Body of pancreas (tissue), 4 donors: ENCODE measurements at places on chromosomes 11 and 22.

GRCh38 chr11:131817687-131818188, 447.3 kb downstream of the NTM start:
- no peak overlapping the region for H3K27ac ChIP-seq
- no peaks in the 10 kb centered on the region for H3K36me3 ChIP-seq
- DNase-seq, result no peak
- H3K4me3 ChIP-seq, result no peak overlapping the region
- H3K4me1 ChIP-seq, result no peaks in the 10 kb centered on the region

- no peak overlapping the region for H3K4me3 ChIP-seq
- H3K27ac ChIP-seq, result no peak overlapping the region
- no peaks in the 10 kb centered on the region for H3K36me3 ChIP-seq
- no peaks in the 10 kb centered on the region for H3K4me1 ChIP-seq
These were observed 145.9 kb upstream of the PITPNB start for GRCh38 chr22:28064920-28065319.

- no peaks in the 10 kb centered on the region for H3K36me3 ChIP-seq
- H3K4me1 ChIP-seq, result peaks cover 39% of the 10 kb centered on the region
These were observed 116.6 kb downstream of the PLEKHA7 start for GRCh38 chr11:16897470-16898061.

DNA sequence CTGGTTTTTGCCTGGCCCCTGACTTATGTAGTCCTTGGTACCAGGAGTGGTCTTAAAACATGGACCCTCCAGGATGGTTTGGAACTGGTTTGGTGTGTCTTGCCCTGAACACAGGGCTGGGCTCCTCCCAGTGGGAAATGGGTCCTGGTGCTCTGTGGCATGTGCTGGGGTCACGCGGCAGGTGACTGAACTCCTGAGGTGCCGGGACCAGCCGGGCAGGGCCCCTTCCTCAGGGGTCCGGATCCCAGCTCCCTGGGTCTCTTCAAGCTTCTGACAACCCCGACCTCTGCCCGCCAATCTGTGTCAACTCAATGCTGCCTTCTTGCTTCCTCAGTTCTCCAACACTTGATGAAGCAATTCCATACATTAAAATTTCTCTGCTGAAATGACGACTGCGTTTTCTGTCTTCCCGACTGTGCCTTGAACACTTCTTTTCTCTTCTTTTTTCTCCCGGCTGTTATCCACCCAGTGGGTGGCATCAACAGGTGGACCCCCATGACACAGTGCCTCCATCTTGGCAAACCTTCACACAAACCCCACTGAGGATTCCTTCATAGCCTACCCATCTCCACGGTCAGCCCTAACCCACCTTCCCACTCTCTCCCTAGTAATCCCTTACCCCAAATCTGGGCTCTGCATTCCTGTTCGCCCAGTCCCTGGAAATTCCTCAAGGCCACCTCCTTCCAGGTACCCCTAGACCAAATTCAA, 4.4 kb downstream of the IFT27 start:
- peaks cover 10% of the 10 kb centered on the region for H3K4me1 ChIP-seq
- no peak overlapping the region for H3K27ac ChIP-seq
- H3K27me3 ChIP-seq, result no peaks in the 10 kb centered on the region
- H3K4me3 ChIP-seq, result no peak overlapping the region
- DNase-seq, result no peak
- no peaks in the 10 kb centered on the region for H3K36me3 ChIP-seq

- H3K27ac ChIP-seq, result peak overlapping the region; percentile 98
- peak; percentile 96 for DNase-seq
- H3K36me3 ChIP-seq, result no peaks in the 10 kb centered on the region
These were observed 678 bp upstream of the ZFP91 start for GRCh38 chr11:58578136-58578634.

DNA sequence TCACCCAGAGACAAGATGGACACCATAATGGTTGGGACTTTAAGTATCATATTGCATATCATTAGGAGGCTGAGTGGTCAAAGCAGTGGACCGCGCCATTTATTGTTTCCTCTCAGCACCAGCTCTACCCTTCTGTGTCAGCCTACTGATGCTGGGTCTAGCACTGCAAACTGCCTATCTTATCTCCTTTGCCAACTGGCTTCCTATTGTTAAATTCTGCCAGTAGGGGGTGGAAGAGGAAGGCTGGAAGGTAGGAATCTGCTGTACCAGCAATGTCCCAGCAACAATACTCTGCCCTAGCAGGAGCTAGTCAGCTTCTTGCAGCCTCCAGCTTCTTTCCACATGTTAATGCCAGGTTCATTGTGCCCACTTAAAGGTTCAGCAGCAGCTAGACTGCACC, 367.1 kb upstream of the PDGFD start:
- H3K4me3 ChIP-seq, result no peak overlapping the region
- no peaks in the 10 kb centered on the region for H3K4me1 ChIP-seq
- H3K27ac ChIP-seq, result no peak overlapping the region
- no peak for DNase-seq
- H3K27me3 ChIP-seq, result no peaks in the 10 kb centered on the region
- H3K36me3 ChIP-seq, result no peaks in the 10 kb centered on the region

- H3K36me3 ChIP-seq, result no peaks in the 10 kb centered on the region
- no peaks in the 10 kb centered on the region for H3K27me3 ChIP-seq
- no peaks in the 10 kb centered on the region for H3K4me1 ChIP-seq
- no peak overlapping the region for H3K27ac ChIP-seq
- no peak for DNase-seq
These were observed 109.8 kb downstream of the CCDC34 start for GRCh38 chr11:27253224-27253623.

DNA sequence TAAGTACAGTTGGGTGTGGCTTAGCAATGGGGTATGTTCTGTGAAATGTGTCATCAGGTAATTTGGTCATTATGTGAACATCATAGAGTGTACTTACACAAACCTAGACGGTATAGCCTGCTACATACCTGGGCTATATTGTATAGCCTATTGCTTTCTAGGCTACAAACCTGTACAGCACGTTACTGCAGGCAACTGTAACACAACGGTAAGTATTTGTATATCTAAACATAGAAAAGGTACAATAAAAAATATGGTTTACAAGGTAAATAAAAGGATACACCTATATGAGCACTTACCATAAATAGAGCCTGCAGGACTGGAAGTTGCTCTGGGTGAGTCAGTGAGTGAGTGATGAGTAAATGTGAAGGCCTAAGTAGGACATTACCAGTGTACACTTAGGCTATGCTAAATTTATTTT, 73.1 kb upstream of the GDPD4 start:
- H3K36me3 ChIP-seq, result peaks cover 1% of the 10 kb centered on the region
- no peak overlapping the region for H3K27ac ChIP-seq
- no peaks in the 10 kb centered on the region for H3K4me1 ChIP-seq
- H3K4me3 ChIP-seq, result no peak overlapping the region
- no peak for DNase-seq

DNA sequence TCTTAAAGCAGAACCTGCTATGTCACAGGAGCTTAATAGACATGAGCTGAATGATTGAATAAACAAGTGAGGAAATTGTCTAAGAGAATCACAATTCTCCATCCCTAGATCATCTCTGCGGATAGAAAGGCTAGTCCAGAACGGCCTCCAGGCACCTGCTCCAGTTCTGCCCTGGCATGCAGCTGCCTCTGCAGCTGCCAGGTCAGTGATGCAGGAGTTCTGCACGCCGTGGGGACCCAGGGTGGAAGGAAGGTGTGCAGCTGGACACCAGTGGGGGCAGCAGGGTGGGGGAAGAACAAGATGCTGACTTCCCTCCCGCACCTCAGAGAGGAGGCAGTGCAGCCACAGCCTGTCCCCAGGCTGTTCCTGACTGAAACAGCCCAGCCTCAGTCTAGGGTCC, 192.1 kb upstream of the NCAM1 start:
- H3K36me3 ChIP-seq, result no peaks in the 10 kb centered on the region
- H3K27ac ChIP-seq, result no peak overlapping the region
- DNase-seq, result no peak
- H3K4me3 ChIP-seq, result no peak overlapping the region
- no peaks in the 10 kb centered on the region for H3K27me3 ChIP-seq
- H3K4me1 ChIP-seq, result no peaks in the 10 kb centered on the region

- peak; percentile 83 for DNase-seq
- no peaks in the 10 kb centered on the region for H3K27me3 ChIP-seq
- H3K36me3 ChIP-seq, result no peaks in the 10 kb centered on the region
- H3K4me3 ChIP-seq, result peak within 1 kb of the TSS; percentile 42
- peaks cover 29% of the 10 kb centered on the region for H3K4me1 ChIP-seq
- peak within 1 kb of the TSS; percentile 79 for H3K27ac ChIP-seq
These were observed at the start of gene PRSS23 for GRCh38 chr11:86800076-86800959. PRSS23 (plus strand) TSS chr11:86800542; CDS start chr11:86807644, 7,102 bp downstream.

GRCh38 chr11:30016588-30017363, at the start of gene KCNA4:
KCNA4 (minus strand) TSS chr11:30017030; CDS start chr11:30012678, 4,352 bp downstream.
- H3K27ac ChIP-seq, result no peak within 1 kb of the TSS
- H3K36me3 ChIP-seq, result no peaks in the 10 kb centered on the region
- peak; percentile 36 for DNase-seq
- H3K27me3 ChIP-seq, result peaks cover 24% of the 10 kb centered on the region
- H3K4me1 ChIP-seq, result peaks cover 20% of the 10 kb centered on the region

GRCh38 chr22:38046070-38046748, 11.0 kb upstream of the PICK1 start:
- no peaks in the 10 kb centered on the region for H3K27me3 ChIP-seq
- DNase-seq, result no peak

DNA sequence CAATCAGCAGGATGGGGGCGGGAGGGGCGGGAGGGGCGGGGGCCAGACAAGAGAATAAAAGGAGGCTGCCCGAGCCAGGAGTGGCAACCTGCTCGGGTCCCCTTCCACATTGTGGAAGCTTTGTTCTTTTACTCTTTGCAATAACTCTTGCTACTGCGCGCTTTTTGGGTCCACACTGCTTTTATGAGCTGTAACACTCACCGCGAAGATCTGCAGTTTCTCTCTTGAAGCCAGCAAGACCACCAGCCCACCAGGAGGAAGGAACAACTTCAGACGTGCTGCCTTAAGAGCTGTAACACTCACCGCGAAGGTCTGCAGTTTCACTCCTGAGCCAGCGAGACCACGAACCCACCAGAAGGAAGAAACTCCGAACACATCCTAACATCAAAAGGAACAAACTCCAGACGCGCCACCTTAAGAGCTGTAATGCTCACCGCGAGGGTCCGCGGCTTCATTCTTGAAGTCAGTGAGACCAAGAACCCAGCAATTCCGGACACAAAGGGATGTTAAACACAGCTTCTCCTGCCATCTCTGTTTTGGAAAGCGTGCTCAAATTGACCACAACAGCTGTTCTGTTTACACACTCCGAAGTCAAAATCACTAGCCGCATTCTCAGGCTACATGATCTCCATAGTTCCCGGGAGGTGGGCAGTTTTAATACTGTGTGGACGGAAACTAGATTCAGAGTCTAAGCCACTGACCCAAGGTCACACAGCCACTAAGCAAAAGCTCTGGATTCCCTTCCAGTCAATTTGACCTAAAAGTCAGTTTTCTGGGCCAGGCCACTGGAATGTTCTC, 11.9 kb downstream of the PLAAT2 start:
- no peak overlapping the region for H3K4me3 ChIP-seq
- DNase-seq, result no peak
- H3K27ac ChIP-seq, result no peak overlapping the region
- H3K4me1 ChIP-seq, result no peaks in the 10 kb centered on the region

GRCh38 chr11:69411257-69411924, 70.1 kb upstream of the LINC01488 start:
- H3K4me1 ChIP-seq, result peaks cover 10% of the 10 kb centered on the region
- no peak for DNase-seq
- no peaks in the 10 kb centered on the region for H3K36me3 ChIP-seq
- no peak overlapping the region for H3K27ac ChIP-seq

- no peak overlapping the region for H3K4me3 ChIP-seq
- H3K27me3 ChIP-seq, result no peaks in the 10 kb centered on the region
- H3K4me1 ChIP-seq, result peaks cover 7% of the 10 kb centered on the region
- no peak overlapping the region for H3K27ac ChIP-seq
- no peak for DNase-seq
- no peaks in the 10 kb centered on the region for H3K36me3 ChIP-seq
These were observed 1113.4 kb downstream of the BRD1 start for GRCh38 chr22:48714231-48714630.

GRCh38 chr11:43853781-43854180, 26.9 kb upstream of the ALKBH3 start:
- H3K36me3 ChIP-seq, result peaks cover 2% of the 10 kb centered on the region
- no peak overlapping the region for H3K4me3 ChIP-seq
- no peaks in the 10 kb centered on the region for H3K4me1 ChIP-seq
- no peak overlapping the region for H3K27ac ChIP-seq
- H3K27me3 ChIP-seq, result no peaks in the 10 kb centered on the region
- no peak for DNase-seq

DNA sequence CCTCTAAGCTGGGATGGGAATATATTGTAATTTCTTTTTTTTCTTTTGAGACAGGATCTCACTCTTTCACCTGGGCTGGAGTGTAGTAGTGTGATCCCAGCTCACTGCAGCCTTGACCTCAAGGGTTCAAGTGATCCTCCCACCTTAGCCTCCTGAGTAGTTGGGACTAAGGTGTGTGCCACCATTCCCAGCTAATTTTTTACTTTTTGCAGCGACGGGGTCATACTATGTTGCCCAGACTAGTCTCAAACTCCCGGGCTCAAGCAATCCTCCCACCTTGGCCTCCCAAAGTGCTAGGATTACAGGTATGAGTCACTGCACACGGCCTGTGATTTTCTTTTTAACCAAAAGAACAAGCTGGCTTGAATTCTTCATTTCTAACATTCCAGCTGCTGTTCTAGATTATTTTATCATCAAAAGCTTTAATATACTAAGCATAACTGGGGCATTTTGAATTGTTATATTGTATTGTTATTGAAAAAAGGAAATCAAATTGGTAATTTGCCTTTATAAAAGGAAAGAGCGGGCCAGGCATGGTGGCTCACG, 26.8 kb upstream of the PPP2R1B start:
- H3K4me1 ChIP-seq, result peaks cover 24% of the 10 kb centered on the region
- H3K4me3 ChIP-seq, result no peak overlapping the region
- H3K36me3 ChIP-seq, result no peaks in the 10 kb centered on the region
- no peak overlapping the region for H3K27ac ChIP-seq
- no peak for DNase-seq
- H3K27me3 ChIP-seq, result no peaks in the 10 kb centered on the region

DNA sequence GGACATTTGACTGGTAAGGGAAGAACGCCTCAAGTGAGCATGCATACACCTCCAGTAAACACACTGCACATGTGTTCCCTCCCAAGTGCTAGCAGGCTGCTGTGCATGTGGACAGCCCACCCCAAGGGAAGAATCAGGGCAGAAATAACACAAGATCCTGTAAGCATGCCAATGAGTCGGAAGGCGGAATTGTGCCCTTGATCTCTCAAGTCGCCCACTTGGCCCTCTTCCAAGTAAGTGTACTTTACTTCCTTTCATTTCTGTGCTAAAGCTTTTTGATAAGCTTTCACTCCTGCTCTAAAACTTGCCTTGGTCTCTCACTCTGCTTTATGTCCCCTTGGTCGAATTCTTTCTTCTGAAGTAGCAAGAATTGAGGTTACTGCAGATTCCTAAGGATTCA, 139.6 kb downstream of the TRPC6 start:
- H3K27ac ChIP-seq, result no peak overlapping the region
- H3K4me1 ChIP-seq, result peaks cover 27% of the 10 kb centered on the region
- no peak overlapping the region for H3K4me3 ChIP-seq

GRCh38 chr11:44804449-44805437, 78.0 kb downstream of the TSPAN18 start:
- no peaks in the 10 kb centered on the region for H3K4me1 ChIP-seq
- no peak overlapping the region for H3K27ac ChIP-seq
